Stimulated activated naive CD4-positive, alpha-beta T cell (primary cell): ENCODE measurements at places on chromosomes 11 and 22.

DNA sequence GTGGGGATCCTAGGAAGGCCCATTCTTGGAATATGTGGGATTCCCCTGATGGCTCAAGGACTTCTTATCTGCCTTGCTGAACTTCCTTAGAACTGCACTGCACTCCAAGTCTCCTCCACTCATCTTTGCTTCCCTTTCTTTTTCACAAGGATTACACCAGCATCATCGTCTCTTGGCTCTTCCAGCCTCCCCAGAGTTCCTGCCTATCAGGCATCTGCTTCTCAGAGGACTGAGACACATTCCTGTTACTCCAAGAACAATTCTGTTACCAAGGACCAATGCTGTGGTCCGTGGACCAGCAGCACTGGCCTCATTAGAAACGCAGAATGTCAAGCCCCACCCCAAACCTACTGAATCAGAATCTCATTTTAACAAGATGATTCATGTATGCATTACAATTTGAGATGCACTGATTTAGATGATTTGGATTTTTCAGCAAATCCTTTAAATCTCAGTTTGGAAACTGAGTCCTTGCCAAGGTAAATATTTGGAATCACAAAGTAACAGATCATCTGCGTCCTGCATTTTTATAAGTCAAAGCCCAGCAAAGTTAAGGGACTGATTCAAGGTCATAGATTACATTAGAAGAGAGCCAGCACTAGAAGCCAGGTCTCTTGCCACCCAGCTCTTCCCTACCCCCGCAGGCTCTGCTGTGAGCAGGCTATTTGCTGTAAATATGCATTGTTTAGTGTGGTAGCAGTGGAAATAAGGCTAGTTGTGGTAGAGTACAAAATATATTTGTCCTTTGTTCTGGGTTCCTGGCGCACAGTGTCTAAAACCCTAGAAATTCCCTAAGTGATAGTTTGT is 110.9 kb downstream of the SWAP70 start:
- DNase-seq, result no peak

DNA sequence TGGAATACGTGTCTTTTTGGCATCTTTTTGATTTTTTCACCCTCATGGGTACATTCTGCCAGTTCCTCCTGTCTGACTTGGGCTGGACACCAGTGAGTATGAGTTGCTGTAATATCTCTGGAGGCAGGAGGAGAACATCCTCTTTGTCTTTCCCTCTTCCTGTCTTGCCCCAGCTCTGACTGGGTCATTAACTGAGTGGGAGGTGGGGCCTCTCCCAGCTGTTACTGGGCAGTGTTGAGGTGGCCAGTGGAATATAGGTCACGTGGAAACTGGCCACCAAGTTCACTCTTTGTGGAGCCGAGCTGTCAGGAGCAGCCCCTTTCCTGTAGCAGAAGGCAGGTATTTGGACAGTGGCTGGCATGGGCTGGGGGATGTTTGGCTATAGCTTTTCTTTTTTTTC is 2.2 kb downstream of the GLB1L2 start:
- DNase-seq, result no peak

DNA sequence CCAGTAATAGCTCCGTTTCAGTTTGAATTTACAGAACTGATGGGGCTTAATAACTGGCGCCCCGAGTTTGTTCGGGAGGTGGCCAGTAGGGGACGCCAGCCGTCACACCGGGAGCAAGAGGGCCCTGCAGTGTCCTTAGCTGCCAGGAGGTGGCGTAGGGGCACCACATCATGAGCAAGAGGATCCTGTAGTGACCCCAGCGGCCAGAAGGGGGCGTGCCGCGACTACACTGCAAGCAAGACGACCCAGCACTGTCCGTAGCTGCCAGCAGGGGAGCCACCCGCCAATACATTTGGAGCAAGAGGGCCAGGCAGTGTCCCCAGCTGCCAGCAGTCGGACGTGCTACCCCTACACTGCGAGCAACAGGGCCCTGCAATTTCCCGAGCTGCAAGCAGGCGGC is 663.7 kb upstream of the B3GAT1 start:
- no peak for DNase-seq

DNA sequence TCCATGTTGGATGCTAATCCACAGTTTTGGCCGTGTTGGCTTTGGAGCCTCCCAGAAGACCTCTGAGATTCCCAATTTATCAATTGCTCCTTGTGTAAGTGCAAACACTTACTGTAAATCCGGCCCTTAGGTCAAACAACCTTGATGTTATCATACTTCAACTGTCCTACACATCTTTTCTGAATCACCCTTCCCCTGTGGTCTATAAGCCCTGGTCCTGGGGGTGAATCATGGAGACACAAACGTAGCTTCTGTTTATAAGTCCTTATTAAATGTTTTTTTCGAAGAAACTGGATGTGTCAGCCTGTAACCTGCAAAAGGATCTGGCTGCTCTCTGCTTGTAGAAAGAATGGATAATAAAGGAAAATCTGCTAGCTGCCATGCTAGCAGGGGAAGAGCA is 1.7 kb upstream of the IL10RA start:
- DNase-seq, result no peak

DNA sequence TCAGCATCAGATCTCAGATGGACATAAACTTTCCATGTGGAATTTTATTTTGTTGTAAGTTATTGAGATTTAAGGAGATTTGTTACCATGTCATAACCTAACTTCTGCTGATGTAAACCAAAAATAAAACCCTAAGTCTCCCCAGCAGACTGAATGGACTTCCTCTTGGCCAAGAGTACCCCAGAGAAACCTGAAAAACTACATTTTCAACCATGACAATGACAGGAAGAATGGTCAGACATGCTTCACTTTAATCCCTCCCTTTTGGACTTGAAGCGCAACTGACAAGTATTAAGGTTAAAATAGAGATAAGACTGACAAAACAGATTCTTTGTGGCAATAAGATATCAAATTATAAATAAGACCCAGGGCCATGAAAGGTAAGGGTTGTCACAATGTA is 579.7 kb upstream of the RAG2 start:
- no peak for DNase-seq

GRCh38 chr11:64164392-64165312 is 1.3 kb downstream of the MACROD1 start:
- no peak for DNase-seq

- DNase-seq, result no peak
Observed at GRCh38 chr11:48122656-48123055, 94.0 kb upstream of the OR4B1 start.

DNA sequence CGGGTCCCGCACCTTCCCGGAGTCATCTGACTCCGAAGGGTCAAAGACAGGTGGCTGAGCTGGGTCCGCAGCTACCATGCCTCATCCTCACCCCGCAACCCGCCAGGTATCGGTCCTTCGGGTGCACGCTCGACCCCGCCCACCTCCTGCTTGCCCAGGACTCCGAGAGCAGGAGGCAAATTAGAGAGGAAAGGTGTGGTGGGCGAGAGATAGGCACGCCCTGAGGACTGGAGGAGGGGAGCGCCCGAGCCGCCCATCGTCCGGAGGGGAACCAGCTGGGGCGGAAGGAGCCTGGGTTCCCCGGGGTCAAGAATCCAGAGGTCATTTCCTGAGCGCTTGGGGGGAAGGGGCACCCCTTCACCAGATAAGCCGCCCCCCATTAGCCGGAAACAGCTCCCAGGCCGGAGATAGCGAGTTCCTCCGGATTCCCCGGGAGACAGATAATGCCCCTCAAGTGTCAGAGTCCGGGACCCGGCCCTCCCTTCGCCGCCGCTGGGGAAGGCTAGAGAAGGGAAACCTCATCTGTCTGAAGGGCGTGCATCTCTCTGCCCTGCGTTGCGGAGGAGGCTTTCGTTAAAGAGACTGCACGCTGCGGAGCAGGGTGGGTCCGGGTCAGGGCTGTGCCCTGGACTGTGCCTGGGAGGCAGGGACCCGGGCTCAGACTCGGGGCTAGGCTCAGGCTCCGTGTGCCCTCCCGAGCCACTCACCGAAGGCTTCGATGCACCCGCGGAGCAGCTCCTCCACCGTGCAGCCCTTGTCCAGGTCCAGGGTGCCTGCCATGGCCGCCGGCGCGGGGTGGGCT is 1.7 kb downstream of the RASGRP2 start:
- no peak for DNase-seq

DNA sequence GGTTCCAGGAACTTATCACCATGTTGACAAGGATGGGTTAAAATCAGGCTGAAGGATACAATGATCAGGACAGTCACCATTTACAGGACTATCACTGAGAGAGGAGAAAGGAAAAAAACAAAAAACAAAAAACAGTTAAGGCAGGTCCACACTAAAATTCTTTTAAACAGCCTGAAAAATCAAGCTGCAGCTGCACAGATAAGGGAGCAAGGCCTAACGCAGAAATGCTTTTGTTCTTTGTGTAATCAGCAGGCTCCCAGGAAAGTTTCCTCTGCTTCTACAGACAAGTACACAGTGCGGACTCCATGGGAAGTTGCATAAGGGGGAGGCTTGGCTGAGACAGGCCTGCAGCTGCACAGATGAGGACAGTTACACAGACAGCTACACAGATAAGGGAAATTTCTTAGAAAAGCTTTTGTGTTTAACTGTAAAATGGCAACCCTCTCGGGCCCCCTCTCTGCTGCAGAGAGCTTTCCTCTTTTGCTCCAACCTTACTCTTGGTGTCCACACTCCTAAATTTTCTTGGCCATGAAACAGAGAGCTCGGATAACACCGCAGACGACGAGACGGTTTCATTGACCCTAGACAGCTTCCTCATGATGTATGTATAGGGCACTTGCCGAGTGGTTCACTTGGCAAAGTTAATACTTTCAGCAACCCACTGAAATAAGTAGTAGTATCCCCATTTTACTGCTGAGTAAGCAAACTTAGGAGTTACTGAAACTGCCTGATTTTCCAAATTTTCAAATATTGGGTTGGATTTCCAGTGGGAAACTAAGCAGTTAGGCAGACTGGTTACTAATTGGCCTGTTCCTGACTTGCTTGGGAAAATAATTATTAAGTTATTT is 45.5 kb downstream of the PIWIL3 start:
- DNase-seq, result no peak

GRCh38 chr11:112693781-112694180 is 267.4 kb upstream of the NCAM1 start:
- DNase-seq, result no peak

- DNase-seq, result peak; percentile 44
Observed at GRCh38 chr11:94519478-94520084, 7.3 kb downstream of the C11orf97 start.

- no peak for DNase-seq
Observed at GRCh38 chr22:33918676-33919365, 1.5 kb downstream of the LARGE1 start.

- DNase-seq, result peak; percentile 27
Observed at GRCh38 chr11:88337987-88338668, 592 bp upstream of the CTSC start.

DNA sequence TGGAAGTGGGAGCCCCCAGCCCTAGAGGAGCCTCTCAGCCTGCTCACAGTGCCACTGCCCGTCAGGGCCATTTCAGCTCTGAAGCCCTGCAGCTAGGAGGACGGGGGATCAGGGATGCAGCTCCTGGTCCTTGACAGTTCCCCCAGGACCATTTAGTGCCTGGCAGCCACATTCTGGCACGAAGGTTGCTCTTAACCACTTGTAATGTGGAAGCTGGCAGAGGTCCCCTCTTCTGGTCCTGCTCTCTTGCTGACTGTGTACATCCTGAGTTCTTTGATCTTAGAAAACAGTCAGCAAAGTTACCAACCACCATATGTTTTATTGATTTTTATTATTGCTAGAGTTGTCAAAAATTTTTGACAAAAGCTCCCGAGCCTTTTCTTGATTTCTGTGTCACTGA is 44.2 kb downstream of the CABIN1 start:
- no peak for DNase-seq

GRCh38 chr11:23540101-23540561 is 679.9 kb upstream of the CCDC179 start:
- no peak for DNase-seq

DNA sequence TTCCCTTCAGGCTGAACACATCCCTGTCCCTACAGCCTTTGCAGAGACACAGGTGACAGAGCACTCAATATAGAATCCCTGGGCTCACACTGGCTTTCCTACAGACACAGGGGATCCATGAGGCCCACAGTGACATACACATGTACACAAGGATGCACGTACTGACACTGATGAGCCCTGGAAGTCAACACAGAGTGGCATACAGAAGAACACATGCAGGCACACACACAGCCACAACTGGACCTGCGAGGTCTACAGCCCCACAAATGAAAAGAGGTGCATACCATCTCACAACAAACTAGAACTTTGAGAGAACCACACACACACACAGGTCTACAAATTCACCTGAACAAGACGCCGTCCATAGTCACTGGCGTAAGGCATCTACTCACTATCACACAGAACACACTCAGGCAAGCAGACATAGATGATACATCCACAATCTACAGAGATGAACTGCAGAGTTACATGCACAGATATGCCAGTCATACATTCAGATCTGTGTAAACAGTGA is 3.5 kb upstream of the ZNF74 start:
- no peak for DNase-seq

GRCh38 chr11:23574149-23574548 is 713.9 kb upstream of the CCDC179 start:
- DNase-seq, result no peak

DNA sequence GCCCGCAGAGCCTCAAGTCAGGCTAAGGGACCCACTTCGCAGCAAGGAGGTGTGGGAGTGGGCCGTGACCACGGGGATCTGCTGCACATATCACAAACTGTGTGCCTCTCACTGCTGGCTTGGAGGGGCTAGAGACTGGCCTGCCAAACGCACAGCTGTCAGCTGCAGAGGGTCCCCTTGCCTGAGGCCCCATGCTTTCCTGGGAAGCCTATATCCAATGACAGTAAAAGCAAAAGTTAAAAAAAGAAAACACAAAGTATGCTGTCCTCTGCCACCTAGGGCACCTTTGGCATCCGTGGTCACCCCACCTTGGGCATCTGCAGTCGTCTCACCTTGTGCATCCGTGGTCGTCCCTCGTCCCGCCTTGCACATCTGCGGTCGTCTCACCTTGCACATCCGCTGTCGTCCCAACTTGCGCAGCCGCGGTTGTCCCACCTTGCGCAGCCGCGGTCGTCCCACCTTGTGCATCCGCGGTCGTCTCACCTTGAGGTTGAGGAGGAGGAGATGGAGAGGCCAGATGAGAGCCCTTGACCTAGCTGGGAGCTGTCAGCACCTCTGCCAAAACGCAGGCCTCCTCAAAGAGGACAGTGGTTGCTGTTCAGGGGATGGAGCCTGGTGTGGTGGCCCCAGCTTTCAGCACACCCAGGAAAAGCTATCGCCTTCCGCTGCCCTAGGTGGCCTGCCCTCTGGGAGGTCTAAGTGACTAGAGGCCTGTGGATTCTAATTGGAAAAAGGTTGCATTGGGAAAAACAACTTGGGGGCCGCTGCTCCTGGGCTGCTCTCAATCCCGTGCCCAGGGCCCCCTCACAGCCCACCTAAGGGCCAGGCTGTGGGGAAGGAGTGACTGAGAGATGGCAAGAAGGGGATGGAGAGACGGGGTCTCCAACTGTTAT is 90.5 kb downstream of the MYEOV start:
- DNase-seq, result no peak

GRCh38 chr11:46369458-46370152 is 11.9 kb upstream of the MDK start:
- peak; percentile 47 for DNase-seq

- DNase-seq, result no peak
Observed at GRCh38 chr11:123956752-123957151, 13.1 kb upstream of the OR6T1 start.
